Left hindlimb (tissue), 1 donor: ENCODE measurements at places on chromosomes 16 and 17.
A peak's percentile ranks its signal among the peaks of the same experiment; 100 is the strongest.

DNA sequence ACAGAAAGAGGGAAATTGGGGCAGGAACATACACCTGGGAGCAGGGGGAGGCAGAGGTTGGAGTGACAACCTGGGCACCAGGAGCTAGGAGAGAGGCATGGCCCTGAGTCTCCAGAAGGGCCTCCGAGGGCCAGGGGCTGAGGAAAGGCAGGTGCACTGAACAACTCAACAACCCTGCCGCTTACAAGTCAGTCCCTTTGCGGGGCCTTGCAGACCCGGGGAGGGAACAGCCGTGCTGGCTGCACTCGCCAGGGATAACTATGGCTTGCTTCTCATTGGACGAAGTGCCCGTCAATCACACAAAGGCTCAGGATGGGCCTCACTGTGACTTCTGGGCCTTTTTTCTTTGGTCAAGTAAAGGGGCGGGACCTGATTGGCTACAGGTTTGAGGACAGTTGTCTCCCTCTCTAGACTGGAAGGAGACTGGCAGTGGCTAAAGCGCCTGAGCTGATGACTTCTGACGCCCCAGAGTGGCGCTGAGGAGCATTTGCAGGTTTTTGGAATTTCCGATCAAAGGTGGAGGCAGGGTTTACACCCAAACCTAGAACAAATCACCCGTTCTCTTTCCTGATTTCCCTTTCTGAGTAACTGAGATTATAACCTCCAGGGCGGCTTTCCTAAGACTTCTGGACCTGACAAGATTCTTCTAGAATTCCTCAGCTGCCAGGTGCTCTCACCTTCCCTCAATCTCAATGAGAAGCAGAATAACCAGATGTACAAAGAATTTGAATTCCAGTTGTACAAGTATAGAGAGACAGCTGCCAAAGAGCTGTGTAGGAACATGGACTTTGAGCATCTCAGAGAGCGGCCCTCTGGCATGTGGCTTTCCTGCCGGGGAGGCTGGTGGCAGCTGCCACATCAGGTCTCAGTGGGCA is 27.6 kb upstream of the ST6GALNAC2 start:
- DNase-seq, result no peak

DNA sequence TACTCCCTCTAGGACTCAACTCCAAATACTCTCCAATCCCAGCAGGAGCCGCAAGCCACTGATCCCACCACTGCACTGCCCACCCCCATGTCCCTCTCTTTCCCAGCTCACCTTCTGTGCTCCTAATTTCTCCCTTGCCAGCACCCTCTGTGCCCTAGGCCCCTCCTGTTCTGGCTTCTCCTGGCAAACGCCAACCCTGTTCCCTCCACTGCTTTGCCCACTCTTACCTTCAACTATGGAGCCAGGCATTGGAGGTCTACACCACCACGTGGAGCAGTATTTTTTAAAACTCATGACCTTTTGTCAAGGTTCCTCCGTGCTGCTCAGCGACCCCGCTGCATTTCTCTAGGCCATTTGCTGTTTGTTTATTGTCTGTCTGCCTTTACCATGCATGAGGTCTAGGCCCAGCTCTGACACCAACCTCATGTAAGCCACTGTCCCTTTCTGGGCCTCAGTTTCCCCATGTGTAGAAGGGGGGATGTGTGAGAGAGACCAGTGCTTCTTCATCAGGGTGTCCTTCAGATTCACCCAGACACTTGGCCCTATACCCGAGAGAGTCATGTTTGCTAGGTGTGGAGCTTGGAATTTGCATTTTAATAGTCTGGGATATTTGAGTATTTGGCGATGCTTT is 4.6 kb downstream of the CCDC102A start:
- DNase-seq, result no peak

GRCh38 chr17:62703261-62703775 is 75.8 kb downstream of the MRC2 start:
- DNase-seq, result no peak

- DNase-seq, result no peak
Observed at GRCh38 chr16:88482630-88483391, 29.7 kb downstream of the ZFPM1 start.

- no peak for DNase-seq
Observed at GRCh38 chr16:84232060-84232459, 7.8 kb downstream of the KCNG4 start.

DNA sequence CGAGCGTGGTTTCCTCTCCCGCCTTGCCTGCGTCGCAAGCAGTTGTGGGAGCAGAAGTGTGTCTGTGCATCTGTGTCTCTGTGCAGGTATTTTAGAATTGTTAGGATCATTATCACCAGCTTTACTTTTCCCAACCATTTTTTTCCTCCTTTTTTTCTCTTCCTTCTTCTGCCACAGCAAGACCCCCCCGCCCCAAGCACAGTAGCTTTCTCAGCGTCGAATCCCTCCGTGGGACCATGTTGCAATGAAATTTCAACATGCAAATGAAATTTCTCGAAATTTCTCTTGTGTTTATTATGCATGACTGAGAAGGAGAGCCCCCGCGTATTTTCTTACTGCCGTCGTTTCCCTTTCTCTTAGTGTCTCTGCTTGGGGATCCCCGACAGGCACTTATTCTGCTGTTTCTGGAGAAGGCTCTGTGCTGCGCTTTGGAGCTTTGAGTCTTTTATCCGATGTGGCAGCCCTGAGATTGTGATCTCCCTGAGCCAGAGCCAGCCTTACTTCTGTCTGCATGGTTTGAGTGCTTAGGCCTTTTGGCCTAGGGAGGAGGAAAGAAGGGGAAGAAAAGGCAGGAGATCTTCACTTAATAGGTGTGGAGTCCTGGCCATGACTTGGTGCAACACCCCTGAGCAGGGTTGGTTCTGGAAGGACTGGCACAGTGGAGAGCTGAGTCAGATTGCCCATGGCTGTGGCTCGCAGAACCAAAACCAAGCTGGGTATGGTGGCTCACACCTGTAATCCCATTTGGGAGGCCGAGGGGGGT is 5.0 kb downstream of the ARMC7 start:
- no peak for DNase-seq

- DNase-seq, result no peak
Observed at GRCh38 chr17:45335721-45336120, 18.9 kb upstream of the MAP3K14 start.

DNA sequence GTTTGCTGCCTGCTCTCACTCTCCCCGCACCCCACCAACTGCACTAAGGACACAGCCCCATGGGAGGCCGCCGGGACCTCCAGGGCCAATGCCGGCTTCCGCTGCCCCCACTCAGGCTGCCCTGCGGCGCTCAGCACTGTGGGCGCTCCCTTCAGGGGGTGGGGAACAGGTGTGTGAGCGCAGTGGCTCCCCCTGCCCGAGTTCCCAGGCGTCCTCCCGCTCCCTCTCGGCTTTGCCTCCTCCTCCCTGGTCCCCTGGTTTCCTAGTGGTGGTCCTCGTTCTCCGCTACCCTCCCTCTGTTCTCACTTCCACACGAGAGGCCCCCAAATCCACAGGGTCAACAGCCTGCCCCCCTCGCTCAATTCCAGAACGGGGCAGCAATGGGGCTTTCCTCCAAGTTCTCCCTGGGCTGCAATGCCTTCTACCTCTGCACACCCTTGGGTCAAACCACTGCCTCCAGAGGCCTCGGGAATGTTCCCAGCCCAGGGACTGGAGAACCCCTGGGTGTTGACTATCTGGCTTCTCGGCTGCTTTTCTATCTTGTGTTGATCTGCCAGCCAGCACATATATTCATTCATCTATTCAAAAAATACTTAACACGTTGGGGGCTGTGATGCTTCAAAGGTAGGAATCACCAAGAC is 9.9 kb downstream of the FOXJ1 start:
- DNase-seq, result no peak

GRCh38 chr17:7523033-7523432 is 25.8 kb upstream of the TNFSF12 start:
- no peak for DNase-seq

GRCh38 chr16:57615813-57616212 is 12.6 kb upstream of the ADGRG1 start:
- DNase-seq, result peak; percentile 16

DNA sequence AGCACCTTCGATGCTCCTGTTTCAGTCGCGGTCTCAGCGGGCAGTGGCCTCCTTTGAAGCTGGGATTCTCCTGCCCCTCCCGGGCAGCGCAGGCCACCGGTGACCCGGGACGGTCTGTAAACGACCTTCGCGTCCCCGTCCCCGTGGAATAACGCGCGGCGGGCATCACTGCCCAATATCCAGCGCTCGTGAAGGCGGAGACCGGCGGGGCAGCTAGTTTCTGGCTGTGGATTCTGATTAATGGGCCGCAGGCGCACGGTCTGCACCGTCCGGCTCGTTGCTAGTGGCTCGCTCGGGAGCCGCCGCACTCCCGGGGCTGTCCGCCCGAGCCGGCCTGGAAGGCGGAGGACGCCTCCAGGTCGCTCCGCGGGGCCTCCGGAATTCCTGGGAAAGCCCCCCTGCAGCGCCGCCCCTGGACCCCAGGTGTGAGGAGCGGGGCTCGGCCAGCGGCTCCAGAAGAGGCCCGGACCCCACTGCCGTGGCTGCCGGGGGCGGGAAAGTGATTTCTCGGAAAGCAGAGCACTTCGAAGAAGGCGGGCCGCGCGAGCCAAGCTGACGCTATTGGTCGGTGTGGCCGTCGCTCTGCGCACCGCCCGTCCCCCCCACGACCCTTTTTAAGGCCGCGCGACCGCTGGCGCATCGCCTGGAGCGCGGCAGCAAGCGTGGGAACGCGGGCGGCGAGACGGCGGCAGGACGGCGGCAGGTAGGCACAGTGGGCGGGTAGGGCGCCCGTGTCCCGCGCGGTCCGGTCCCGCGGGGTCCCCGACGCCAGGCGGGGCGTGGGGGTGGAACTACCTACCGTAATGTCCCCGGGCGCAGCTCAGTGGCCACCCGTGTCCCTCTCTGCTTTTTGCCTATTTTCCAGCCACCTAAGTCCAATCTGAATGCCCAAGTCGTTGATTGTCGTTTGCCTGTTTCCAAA is at the start of gene IRF8:
Gene IRF8, plus strand, starts transcription at position 642 of the 922 bp plus-strand sequence. CDS start 3,854 bp downstream, outside the sequence.
- DNase-seq, result peak; percentile 84

DNA sequence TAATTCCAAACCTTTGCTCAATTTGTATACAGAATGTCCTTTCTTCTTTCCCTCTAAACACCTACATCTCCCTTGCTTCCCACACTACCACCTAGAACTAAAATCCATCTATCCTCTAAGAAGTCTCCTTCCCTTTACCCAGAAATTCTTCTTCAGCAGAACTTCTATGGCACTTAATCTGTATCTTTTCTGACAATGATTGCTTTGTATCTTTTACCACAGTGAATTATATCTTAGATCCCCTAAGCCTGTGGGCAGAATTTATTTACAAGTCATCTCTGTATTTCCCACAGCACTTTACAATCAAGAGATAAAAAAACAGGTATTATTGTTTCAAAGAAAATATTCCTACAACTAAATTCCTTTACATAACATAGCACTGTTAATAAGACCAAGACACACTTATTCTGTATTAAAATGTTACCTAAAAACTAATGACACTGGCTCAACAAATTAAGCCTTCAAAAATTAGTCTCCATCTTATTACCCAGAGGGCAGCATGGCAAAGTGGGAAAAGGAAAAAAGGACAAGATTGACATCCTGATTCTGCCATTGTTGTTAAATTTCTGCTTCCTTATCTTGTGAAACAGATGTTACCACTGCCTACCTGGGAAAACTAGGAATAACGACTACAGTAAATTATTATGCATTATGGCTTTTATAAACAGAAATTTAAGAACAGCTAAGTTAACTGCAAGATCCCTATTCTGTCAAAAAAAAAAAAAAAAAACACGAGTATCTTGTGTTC is 42.8 kb downstream of the KANSL1 start:
- no peak for DNase-seq

GRCh38 chr17:39244600-39245570 is 19.1 kb upstream of the STAC2 start:
- peak; percentile 86 for DNase-seq

- DNase-seq, result no peak
Observed at GRCh38 chr16:10466861-10467260, 81.0 kb downstream of the ATF7IP2 start.

- no peak for DNase-seq
Observed at GRCh38 chr16:4285167-4285566, 12.3 kb upstream of the TFAP4 start.

DNA sequence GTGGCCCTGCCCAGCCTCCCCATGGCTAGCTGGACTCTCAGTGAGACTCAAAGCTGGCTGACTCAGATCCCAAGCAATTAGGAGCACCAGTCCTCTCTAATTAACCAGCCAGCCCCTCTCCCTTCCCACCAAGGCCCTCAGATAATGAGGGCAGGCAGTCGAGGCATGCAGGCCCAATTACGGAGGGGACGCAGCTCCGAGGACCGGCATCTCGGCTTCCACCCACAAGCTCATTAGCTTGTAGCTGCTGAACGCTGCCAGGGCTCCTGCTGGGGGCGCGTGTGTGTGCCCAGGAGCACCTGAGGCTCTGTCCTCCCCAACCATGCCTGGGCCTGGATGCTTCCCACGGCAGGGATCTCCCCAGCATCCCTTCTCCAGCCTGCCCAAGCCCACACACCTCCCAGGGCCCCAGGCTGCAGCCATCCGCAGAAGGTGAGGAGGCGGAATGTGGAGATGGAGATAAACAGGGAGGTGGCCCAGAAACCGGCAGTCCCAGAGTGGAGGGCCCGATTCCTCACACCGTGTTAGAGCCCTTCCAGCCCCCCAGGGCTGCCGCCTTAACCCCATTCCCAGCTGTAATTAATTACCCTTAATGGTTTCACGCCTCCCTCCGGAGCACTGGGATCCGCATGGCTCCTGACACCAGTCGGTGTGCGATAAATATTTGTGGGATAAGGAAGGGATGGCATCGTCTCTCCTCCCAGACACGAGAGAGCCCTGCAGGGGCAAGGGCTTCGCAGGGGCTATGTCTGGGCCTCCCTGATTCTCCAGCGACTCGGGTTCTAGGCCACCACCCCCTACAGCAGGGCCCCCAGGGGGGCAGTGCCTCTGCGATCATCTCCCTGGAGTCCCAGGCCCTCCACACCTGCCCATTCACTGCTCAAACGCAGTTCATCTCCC is 42.2 kb downstream of the RPH3AL start:
- DNase-seq, result peak; percentile 10

DNA sequence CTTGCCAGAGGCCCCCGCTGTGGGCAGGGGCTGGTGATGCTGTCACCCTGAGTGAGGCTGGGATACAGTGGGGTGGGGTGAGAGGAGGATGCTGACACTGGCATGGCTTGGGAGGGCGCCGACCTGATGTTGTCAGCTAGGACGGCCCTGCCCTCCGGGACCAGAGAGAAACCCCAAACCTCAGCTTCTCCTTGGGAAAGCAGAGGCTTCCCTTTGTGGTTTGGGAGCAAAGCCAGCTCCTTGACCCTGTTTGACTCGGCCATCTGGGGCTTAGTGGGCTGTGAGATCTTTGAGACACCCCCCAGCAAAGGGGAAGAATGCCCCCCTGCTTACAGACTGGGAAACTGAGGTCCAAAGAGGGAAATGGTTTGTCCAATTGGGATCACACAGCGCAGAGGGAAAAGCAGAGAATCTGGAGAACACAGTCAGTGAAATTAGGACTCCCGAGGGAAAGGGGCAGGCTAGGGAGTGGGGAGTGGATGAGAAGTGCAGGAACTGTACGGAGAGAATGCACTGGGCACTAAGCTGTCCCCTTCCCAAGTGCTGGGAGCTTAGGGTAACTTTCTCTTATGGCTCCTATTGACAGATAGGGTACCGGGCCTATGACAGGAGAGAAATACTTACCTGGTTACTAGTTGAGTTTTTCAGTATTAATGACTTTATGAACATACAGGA is 40.7 kb upstream of the DLX4 start:
- DNase-seq, result no peak

- no peak for DNase-seq
Observed at GRCh38 chr16:11452746-11453389, 107.6 kb downstream of the RMI2 start.
